Activated CD8-positive, alpha-beta memory T cell treated with anti-CD3 and anti-CD28 coated beads for 1 hour (primary cell): ENCODE measurements at places on chromosomes 3 and 15.

GRCh38 chr3:188169830-188170455, 16.0 kb downstream of the LPP start:
- DNase-seq, result no peak

DNA sequence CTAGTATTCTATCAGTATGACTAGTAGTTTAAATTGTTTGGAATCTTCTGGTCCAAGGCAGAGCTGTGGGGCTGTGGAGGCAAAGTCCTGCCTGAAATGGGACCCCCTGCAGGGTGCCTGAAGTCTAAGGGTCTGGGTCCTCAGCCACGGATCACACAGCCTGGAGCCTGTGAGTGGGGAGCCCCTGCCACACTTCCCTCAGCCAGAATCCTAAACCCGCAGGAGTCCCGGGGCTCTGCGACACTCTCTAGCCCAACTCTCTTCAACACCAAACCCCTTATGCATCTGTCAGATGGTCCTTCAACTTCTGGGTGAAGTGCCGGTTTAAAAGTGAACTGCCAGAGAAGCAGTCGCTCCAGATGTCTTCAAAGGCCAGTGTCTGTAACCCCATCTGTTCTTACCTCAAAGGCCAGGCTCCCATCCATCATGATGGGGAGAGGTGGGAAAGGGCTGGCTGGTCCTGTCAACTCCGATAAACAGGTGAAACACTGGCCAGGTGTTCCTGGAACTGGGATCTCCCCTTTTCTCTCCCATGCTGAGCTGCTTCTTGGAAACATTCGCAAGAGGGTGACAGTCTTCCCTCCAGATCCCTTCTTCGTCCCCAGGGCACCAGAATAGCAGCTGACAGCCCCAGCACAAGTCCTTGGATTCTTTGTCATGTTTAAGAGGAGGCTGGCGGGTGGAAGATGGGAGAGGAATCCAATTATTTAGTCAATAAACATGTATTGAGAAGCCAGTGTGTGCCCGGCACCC, 45.6 kb downstream of the CPN2 start:
- DNase-seq, result no peak

DNA sequence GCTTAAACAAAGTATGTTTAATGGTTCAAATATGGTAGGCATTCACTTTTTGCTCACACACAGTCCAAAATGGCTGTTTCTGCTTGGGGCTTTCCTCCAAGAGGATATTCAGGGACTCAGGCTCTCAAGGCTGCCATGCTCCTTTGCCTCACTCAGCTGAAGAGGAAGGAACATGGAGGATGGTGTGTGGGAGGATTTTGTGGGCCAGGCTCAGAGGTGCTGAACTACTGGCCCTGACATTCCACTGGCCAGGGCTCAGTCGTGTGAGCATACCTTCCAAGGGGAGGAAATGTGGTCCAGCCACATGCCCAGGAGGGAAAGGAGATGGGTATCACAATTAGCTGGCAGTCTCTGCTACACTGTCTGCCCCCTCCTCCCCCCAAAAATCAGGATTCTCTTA, 8.7 kb downstream of the PXYLP1 start:
- no peak for DNase-seq

DNA sequence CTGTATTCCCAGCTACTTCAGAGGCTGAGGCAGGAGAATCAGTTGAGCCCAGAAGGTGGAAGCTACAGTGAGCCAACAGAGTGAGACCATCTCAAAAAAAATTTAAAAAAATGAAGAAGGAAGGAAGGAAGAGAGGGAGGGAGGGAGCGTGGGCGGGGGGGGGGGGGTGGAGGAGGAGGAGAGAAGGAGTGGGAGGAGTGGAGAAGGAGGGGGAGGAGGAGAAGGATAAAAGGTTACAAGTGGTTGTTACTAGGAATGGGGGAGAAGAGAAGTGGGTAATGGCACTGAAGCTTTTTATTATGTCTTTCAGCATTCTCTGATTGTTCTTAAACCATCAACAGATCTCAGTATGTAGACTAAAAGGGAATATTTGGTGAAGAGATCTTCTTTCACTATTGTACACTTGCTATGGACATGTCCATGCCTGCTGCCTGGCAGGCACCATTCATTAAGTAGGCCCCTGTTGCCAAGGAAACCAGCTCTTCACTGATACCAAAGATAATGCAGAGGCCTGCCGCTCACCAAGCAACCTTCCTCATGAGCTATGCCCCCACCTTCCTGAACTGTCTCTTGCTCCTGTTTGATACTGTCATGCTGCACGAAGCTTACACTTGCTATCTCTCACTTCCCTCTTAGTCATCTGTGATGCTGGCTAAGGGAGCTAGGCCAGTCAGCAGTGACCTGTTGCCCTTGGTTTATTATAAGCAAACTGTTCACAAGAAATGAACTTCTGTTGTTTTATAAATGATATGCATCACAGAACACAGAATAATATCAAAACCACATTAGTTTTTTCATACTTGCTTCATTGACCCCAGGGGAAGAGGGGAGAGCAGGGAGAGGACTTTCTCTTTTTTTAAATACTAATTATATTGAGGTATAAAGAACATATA, 23.1 kb downstream of the EPM2AIP1 start:
- DNase-seq, result no peak

DNA sequence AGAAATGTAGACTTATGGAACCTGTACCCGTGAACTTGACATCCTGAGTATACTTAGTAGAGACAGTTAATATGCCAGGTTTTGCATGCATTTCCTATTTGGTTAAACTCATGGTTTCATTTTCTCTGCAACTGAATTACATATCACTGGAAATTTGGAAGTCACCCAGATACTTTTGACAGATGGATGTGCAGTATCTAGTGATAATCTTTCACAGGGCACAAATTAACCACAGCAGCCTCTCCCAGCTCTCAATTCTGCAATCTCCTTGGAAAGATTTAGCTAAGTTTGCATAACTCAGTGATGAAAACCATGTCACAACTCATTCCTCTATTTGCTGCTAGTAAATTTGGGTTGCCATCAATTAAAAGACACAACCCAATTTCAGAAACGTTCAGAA, 162.3 kb upstream of the TPM1 start:
- no peak for DNase-seq

GRCh38 chr3:1190569-1190968, 97.7 kb downstream of the CNTN6 start:
- DNase-seq, result no peak

DNA sequence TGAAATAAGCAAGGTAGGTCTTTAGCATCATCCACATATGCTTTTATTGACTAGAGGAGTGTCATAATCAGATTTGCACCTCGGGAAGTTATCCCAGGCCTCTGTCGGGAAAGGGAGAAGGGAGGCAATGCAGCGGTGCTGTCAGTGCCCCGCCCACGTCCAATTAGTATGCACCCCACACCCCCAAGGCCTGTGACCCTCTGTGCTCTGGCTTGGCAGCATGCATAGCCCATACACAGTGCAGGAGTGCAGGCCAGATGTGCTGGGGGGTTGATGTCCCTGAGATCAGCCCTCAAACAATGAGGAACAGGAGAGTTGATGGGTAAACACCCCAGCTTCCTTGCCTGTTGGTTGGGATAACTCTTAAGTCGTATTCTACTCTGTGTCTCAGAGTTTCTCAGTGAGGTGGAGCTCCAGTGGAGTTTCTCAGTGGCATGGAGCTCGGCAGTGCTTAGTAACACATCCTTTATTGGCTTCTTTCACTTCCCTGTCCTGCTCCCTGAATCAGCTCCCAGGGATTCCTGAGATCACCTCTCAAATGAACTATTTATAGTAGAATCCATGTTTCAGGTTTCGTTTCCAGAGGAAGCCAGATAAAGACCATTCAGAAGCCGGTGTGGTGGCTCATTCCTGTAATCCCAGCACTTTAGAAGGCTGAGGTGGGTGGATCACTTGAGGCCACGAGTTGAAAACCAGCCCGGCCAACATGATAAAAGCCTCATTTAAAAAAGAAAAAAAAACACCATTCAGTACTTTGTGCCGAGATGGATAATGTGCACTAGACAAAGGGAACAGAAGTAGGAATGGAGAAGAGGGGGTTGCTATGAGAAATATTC, 26.7 kb upstream of the NDUFB4 start:
- DNase-seq, result no peak

DNA sequence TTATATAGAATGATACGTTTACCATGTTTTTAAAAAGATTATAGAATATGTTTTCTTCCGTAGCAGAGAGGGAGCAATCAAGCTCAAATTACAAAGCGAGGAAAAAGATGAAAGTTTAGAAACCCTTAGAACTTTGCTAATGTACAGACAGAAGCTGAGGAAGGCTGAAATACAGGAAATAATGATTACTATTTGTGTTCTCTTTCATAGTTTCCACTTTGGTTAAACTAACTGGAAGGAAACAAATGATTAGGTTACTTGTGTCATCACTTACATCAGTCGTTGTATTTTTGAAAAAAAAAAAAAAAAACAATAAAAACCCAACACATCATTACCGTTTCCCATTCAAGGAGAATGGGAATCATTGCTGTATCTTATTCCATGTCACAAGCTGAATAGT, 337.8 kb upstream of the CBLB start:
- DNase-seq, result no peak

DNA sequence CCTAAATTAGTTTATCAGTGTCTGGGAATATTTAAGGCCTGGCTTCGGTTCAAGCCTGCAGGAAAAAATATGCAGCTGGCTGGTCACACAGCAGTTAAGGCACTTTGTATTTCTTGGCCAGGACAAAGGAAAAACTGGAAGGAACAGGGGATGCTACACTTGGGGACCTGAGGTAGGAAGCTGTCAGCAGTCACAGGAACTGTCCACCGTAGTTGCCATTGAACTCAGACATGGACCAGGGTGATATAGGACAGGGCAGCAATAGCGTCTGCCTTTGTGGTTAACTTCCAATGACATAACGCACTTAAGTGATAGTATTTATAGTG, 49.1 kb downstream of the NR1D2 start:
- DNase-seq, result no peak

DNA sequence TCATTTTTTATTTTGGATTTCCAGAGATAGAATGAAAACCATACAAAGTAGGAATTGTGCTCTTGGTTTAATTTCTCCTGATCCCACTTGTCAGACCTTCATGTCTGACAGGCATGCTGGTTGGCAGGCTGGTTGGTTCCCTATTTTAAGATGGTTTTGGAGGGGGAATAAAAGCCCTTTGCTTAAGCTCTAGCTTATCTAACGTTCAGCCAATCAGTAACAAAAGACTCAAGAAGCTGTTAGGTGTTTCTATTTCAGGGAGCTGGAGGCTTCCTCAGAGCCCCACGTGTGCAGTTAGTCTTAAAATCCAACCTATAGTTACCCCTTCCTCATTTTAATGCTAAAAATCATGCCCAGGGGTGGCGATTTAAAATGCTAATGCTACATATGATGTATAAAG, 40.5 kb upstream of the XIRP1 start:
- DNase-seq, result no peak

DNA sequence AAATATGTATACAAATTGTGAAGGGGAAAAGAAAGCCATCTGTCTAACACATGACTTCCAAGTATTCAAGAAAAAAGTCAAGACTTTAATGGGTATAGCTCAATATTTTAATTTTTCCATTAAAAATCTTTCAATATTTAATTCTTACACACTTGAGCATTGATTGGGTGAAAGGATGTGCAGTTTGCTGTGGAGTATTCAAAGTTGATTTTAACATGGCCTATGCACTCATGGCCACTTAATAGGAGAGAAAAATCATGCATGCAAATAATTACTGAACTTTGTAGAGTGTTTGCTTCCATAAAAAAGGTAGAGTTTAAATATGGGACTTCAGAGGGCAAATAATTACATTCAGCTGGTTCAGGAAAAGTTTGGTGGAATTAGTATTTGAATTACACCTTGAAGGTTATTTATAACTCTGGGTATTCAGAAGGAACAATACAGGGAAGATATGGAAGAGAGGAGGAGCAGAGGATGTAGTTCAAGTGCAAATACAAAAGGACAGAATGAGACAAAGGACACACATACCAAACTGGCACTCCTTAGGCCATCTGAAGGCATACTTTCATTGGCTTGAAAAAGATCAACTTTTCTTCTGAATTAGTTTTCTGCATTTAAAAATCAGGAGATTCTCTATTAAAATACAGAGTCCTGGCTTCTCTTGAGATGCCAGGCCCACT, 90.1 kb downstream of the OTOL1 start:
- no peak for DNase-seq
